ENCODE measurements at places on chromosomes 5 and 9. TPM values are rescaled to one million over a fixed set of nuclear protein-coding genes. Genes with fewer than 3 reads are reported as not detected.

Gene TRIM36
- 0.34 TPM for total RNA-seq

Gene DMRTA1
- total RNA-seq, result 0.74 TPM

Gene CNTNAP3
- 13.2 TPM for total RNA-seq

Gene HOMER1
- total RNA-seq, result 109 TPM

Gene FGD3
- 2.7 TPM for total RNA-seq

Gene GABRA1
- total RNA-seq, result not detected

Gene SVEP1
- 10.4 TPM for total RNA-seq

Gene RPL7A
- 931 TPM for total RNA-seq

- H3K4me3 ChIP-seq, result no peak overlapping the region
- no peaks in the 10 kb centered on the region for H3K4me1 ChIP-seq
- DNase-seq, result peak; percentile 27
- H3K36me3 ChIP-seq, result no peaks in the 10 kb centered on the region
- H3K27ac ChIP-seq, result peak overlapping the region; percentile 57
- H3K27me3 ChIP-seq, result no peaks in the 10 kb centered on the region
Observed at GRCh38 chr5:75632321-75632720, 21.1 kb downstream of the ANKDD1B start.

DNA sequence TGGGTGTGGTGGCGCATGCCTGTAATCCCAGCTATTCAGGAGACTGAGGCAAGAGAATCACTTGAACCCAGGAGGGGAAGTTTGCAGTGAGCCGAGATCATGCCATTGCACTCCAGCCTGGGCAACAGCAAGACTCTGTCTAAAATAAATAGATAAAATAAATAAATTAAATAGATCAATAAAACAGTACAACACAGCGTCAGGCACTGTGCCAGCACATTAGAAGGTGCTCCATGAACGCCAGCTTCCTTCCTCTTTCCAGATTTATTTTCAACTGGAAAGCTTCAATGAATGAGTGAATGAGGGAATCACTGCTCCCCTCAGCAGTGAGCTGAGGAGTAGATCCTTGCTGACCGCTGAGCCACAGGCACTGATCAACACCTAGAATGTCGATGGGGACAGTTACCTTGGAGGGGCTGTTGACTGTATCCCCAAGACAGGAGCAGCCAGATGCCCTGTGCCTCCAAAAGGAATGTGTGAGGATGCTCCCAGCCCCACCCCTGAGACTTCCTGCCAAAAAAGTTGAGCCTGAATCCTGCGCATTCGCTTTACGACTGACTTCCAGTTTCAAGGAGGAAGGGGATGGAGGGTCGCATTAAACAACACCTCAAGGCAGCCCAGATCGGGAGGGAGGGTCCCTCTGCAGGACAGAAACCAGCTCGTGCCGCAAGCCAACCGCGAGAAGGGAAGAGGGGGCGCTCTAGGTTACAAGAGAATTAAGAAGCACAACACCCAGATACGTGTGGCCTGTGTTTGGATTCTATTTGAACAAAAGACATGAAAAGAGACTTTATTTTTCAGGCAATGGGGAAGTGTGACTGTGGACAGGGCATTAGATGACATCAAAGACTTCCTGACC lies 54.0 kb upstream of the CNOT6 start:
- H3K27me3 ChIP-seq, result no peaks in the 10 kb centered on the region
- H3K4me1 ChIP-seq, result no peaks in the 10 kb centered on the region
- H3K36me3 ChIP-seq, result no peaks in the 10 kb centered on the region
- no peak for DNase-seq

GRCh38 chr5:111869681-111870080 lies 112.7 kb upstream of the NREP start:
- H3K36me3 ChIP-seq, result no peaks in the 10 kb centered on the region
- no peak overlapping the region for H3K4me3 ChIP-seq
- no peaks in the 10 kb centered on the region for H3K4me1 ChIP-seq
- DNase-seq, result no peak

GRCh38 chr9:88813638-88814209 lies 177.5 kb upstream of the S1PR3 start:
- no peak overlapping the region for H3K4me3 ChIP-seq
- no peak overlapping the region for H3K27ac ChIP-seq
- peaks cover 3% of the 10 kb centered on the region for H3K4me1 ChIP-seq
- DNase-seq, result no peak

- no peaks in the 10 kb centered on the region for H3K27me3 ChIP-seq
- H3K4me3 ChIP-seq, result peak overlapping the region; percentile 75
- DNase-seq, result no peak
- H3K4me1 ChIP-seq, result peaks cover 60% of the 10 kb centered on the region
Observed at GRCh38 chr9:34456746-34457145, 1.6 kb downstream of the FAM219A start.

- H3K27me3 ChIP-seq, result peaks cover 6% of the 10 kb centered on the region
- H3K27ac ChIP-seq, result peak within 1 kb of the TSS; percentile 97
- H3K4me1 ChIP-seq, result peaks cover 48% of the 10 kb centered on the region
- DNase-seq, result peak; percentile 93
- H3K4me3 ChIP-seq, result peak within 1 kb of the TSS; percentile 67
Observed at GRCh38 chr9:99821396-99822108, at the start of gene NR4A3. NR4A3 (plus strand) TSS chr9:99821885; CDS start chr9:99828043, 6,158 bp downstream.

DNA sequence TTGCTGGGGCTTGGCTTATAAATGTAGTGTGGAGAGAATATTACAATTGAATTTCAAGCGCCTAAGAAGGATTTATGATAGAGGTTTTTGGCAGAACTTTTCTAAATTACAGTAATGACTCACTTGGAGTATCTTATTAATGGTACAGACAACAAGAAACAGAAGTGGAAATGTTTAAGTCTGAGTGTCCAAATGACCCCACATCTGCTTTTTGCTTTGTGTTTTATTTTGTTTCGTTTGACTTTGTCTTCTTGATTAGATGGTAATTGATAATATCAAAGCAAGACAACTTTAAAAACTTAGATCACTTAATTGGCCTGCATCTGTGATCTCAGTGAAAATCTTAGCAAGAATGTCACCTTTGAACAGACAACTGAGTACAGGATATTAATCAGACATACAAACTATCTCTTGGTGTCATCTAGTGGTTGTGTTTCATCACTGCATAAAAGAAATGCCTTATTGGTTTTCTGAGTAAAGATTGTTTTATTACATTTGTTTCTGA lies 577.4 kb downstream of the ISL1 start:
- H3K4me1 ChIP-seq, result no peaks in the 10 kb centered on the region
- no peak overlapping the region for H3K27ac ChIP-seq
- no peak overlapping the region for H3K4me3 ChIP-seq
- H3K36me3 ChIP-seq, result no peaks in the 10 kb centered on the region
- DNase-seq, result no peak
- H3K27me3 ChIP-seq, result no peaks in the 10 kb centered on the region

GRCh38 chr5:38776149-38776896 lies 69.5 kb upstream of the OSMR start:
- H3K4me3 ChIP-seq, result no peak overlapping the region
- no peaks in the 10 kb centered on the region for H3K36me3 ChIP-seq
- H3K4me1 ChIP-seq, result peaks cover 16% of the 10 kb centered on the region
- no peak overlapping the region for H3K27ac ChIP-seq
- no peak for DNase-seq

GRCh38 chr5:141529873-141530272 lies 41.0 kb downstream of the PCDHGC5 start:
- H3K4me1 ChIP-seq, result peaks cover 30% of the 10 kb centered on the region
- H3K27me3 ChIP-seq, result no peaks in the 10 kb centered on the region
- no peak for DNase-seq
- no peak overlapping the region for H3K4me3 ChIP-seq

GRCh38 chr5:15786326-15786725 lies 286.3 kb downstream of the FBXL7 start:
- DNase-seq, result no peak
- no peak overlapping the region for H3K27ac ChIP-seq
- peaks cover 10% of the 10 kb centered on the region for H3K4me1 ChIP-seq
- no peaks in the 10 kb centered on the region for H3K27me3 ChIP-seq
- H3K4me3 ChIP-seq, result no peak overlapping the region

- H3K36me3 ChIP-seq, result no peaks in the 10 kb centered on the region
- no peaks in the 10 kb centered on the region for H3K4me1 ChIP-seq
- no peaks in the 10 kb centered on the region for H3K27me3 ChIP-seq
- DNase-seq, result no peak
Observed at GRCh38 chr9:87214991-87215390, 267.7 kb upstream of the GAS1 start.

DNA sequence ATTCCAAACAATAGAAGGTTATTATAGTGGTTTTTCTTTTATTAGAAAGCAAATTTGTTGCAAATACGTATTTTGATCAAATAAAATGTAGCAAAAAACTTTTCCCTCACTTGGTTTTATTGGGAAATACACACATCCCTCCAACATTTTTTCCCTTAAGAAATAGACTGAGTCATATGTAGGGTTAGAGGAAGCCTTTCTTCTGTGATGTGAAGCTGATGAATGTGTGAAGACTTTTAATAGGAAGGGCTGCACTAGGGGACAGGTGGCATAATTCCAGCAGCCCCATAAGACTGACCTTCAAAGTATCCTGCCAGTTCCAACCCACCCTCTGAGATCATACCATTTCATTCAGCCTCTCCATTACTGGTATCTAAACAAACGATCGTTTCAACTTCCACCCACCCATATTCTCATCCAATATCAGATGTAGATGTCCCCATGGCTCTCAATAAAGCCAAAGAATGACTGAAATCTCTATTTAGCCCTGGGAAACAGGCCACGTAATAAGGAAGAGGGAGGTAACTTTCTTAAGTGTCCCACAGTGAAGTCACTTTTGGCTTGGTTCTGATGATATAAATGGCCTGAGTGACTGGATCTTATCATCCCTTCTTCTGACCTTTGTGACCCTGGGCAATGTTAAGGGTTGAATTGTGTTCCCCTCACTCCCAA lies 64.7 kb upstream of the LPAR1 start:
- no peaks in the 10 kb centered on the region for H3K4me1 ChIP-seq
- DNase-seq, result no peak
- H3K27me3 ChIP-seq, result no peaks in the 10 kb centered on the region
- H3K27ac ChIP-seq, result peak overlapping the region; percentile 5
- no peaks in the 10 kb centered on the region for H3K36me3 ChIP-seq
- H3K4me3 ChIP-seq, result no peak overlapping the region

DNA sequence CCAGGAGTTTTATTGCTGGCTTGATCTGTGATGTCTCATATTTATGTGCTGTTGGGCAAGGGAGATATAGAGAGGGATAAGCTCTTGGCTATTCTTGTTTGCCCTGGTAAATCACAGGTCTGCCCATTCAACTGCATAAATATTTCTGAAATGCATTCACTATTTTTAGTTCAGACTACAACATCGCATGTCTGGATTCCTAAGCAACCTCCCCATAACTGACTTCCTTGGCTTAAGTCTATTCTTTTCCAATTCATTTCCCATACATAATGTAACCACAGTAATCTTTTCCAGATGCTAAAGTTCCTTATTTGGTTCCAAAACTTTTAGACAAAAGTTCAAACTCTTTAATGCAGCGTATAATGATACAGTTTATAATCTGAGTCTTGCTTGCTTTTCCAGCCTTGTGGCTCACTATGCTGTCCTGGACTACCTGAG lies 321.4 kb upstream of the ACTBL2 start:
- H3K4me1 ChIP-seq, result peaks cover 22% of the 10 kb centered on the region
- no peaks in the 10 kb centered on the region for H3K27me3 ChIP-seq
- H3K36me3 ChIP-seq, result no peaks in the 10 kb centered on the region

DNA sequence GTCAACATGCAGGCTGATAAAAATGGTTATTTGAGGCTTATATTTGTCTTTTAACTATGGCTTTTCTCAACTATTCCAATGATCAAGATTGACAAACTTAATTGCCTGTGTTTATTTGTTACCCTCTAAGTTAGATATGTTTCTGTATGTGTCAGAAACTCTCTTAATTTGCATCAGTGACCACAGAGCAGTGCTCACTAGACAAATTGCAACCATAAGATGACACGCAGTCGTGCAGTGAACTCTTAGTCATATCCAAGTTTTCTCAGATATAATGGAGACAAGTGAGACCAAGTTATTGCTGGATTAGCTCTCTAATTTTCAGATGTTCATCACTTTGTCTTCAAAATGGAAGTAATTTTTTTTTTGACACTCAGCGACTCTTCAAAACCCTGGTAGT lies 342.2 kb upstream of the RFX3 start:
- no peak for DNase-seq
- H3K4me3 ChIP-seq, result no peak overlapping the region
- no peaks in the 10 kb centered on the region for H3K36me3 ChIP-seq
- H3K4me1 ChIP-seq, result no peaks in the 10 kb centered on the region
- no peaks in the 10 kb centered on the region for H3K27me3 ChIP-seq
- no peak overlapping the region for H3K27ac ChIP-seq

- no peak overlapping the region for H3K4me3 ChIP-seq
- no peaks in the 10 kb centered on the region for H3K4me1 ChIP-seq
- no peaks in the 10 kb centered on the region for H3K27me3 ChIP-seq
- DNase-seq, result no peak
Observed at GRCh38 chr9:16025627-16026026, 472.8 kb downstream of the CCDC171 start.

DNA sequence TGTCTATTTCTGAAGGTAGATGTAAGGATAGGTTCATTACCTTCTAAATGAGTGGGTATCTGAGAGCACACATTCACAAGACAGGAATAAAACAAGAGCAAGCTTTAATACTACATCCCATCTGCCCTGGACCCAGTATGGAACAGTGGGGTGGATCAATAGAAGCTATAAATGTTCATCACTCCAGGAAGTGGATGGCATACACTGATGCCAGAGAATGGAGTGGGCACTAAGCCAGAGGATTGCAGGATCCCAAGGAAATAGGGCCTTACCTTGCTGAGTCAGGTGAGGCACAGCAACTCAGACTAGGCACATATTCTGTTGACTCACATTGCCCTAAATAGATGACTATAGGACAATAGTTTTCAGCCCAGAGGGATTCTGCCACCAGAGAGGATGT lies 21.3 kb upstream of the COX7C start:
- H3K36me3 ChIP-seq, result no peaks in the 10 kb centered on the region
- no peak overlapping the region for H3K27ac ChIP-seq
- no peak for DNase-seq
- no peak overlapping the region for H3K4me3 ChIP-seq

DNA sequence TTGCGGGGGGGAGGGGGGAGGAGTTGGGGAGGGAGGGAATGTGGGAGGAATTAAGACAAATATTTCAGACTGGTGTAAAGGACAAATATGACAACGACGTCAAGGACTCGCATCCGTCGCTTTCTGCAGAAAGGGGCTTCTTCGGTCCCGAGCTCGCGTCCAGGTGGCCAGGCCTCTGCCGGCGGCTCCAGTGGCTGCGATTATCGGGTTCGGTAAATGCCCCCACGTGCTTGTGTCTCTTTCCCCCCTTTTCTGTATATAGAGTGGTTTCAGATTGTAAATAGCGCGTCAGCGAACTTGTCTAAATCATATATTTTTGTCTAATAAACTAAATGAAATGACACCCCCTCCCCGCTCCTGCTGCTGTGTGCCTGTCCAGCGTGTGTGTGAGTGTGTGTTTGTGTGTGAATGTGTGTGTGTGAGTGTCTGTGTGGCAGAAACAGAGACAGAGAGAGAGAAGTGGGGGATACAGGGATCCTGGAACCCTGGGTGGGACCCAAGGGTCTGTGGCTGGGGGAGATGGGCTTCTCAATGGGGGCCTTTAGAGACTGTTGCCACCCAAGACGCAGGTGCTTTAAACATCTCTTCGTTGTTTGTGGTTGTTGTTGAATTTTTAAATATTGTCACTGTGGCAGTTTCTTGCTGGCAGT lies 5.6 kb downstream of the IRX1 start:
- DNase-seq, result no peak
- H3K36me3 ChIP-seq, result no peaks in the 10 kb centered on the region
- no peak overlapping the region for H3K4me3 ChIP-seq
- H3K4me1 ChIP-seq, result peaks cover 11% of the 10 kb centered on the region

GRCh38 chr9:8074713-8075286 lies 275.2 kb upstream of the DMAC1 start:
- H3K27ac ChIP-seq, result no peak overlapping the region
- H3K4me3 ChIP-seq, result no peak overlapping the region
- DNase-seq, result no peak
- no peaks in the 10 kb centered on the region for H3K27me3 ChIP-seq
- H3K36me3 ChIP-seq, result no peaks in the 10 kb centered on the region
- H3K4me1 ChIP-seq, result no peaks in the 10 kb centered on the region
